ENCODE measurements at places on chromosomes 6 and 20.

DNA sequence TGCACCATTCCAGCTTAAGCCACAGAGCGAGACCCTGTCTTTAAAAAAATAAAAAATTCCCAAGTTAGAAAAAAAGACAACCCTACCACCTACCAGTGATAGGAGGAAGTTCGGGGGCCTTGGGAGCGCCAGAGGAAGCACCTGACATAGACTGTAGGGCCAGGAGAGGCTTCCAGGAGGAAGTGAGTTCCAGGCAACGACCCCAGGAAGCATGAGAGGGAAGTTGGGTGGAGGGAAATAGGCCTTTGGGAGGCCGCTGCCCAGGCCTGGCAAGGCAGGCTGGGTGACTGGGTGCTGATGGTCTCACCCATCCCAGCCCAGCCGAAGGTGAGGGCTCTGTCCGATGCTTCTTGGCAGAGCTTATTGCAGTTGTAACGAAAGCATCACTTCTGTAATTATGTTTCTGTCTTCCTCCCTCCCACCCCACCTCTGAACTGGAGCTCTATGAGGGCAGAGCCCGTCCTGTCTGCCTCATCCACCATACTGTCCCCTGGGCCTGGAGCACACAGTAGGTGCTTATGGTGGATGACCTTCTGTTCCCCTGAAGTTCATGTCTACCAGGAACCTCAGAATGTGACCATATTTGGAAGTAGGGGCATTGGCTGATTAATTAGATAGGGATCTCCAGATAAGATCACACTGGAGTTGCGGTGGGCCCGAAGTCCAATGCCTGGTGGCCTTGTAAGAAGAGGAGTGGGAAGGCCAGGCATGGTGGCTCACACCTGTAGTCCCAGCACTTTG lies 54.1 kb downstream of the UBE2V1 start:
- no peak for DNase-seq

GRCh38 chr20:23298155-23298554 lies 52.4 kb upstream of the NXT1 start:
- DNase-seq: no peak

DNA sequence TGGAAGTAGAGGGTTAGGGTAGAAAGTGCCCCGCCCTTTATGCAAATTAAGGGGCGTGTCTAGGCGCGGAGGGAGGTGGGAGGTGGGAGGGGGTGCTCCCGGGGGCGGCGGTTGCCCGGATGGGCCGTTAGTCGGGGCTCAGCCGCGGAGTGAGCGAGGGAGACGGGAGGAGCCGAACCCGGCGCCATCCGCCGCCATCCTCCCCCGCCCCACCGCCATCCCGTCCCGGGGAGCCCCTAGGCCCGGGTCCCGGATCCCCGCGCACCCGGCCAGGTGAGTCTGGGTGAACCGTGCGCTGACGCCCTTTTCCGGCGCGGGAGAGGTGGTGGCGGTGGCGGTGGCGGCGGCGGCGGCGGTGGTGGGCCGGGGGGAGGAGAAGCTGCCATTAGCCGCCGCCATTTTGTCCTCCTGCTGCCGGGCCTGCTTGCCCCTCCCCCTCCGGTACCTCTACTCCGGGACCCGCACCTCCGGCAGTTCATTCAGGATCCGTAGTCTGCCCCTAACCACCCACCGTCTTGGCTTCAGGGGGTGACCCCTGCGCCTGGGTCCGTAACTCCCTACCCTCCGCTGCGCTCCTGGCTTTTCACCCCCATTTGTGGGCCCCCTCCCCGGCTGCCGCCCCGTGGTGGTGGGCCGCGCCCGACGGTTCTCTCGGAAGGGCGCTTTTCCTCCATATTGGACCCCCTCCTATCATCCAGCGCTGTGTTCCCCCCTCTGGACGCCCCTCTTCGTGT lies at the start of gene PRRC2A:
PRRC2A (plus strand) TSS at position 130 of the 734 bp plus-strand sequence. CDS start 2,075 bp downstream, outside the sequence.
- peak; percentile 59 for DNase-seq

DNA sequence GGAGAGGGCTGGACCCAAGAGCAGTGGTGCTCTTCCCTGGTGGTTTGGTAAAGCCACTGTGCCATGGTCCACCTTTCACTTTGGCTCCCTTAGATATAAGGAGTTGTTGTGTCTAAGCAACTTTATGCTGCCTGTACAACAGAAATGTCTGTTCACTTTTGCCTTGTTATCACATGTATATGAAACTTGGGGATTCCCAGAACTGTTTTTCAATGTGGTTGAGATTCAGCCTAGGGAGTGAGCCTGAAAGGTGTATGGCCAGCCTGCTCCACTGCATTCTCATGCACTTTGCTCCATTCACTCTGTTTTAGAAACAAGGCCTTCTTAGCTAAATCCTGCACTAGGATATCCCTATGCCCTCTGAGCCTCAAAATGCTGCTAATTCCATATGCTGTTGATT lies 234.5 kb upstream of the THEMIS start:
- no peak for DNase-seq

DNA sequence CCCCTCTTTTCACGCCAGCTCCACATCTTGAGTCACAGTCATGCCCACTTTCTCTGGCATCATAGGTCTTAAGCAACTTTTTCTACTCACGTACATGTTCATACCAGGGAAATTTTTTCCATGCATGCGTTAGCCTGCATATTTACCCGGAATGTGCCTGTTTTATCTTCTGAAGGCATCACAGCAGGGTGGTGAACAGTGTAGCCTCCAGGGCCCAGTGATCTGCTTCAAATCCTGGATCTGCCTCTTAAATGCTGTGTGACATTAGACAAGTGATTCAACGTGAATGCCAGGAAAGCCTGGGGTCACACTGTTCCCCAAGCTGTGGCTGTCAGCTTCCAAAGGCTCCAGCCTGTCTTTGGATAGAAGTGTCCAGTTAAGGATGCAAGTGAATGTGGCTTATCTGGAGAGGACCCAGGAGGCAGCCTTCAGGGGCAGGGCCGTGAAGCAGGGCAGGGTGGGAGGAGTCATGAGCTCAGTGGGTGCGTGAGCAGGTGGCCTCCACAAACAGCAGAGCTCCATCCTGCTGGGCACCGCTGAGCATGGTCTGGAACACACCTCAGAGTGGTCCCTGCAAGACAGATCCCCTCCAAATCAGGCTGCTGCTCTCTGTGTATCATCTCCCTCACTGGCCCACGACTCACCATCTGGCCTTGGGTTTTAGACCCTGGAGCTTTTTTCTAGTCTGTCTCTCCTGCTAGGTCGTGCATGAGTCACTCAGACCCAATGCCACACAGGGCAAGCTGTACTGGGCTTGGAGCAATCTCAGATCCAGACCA lies 30.4 kb upstream of the CD93 start:
- no peak for DNase-seq

GRCh38 chr6:33425668-33426577 lies 6.1 kb downstream of the SYNGAP1 start:
- DNase-seq: peak; percentile 69

- DNase-seq: no peak
Measured at GRCh38 chr6:36076178-36077063, 48.8 kb downstream of the MAPK14 start.

Measured in stimulated activated CD8-positive, alpha-beta memory T cell treated with anti-CD3 and anti-CD28 coated beads, Interleukin-7, amount 100 ng/mL, for 1 hour (primary cell).